Brain microvascular endothelial cell (primary cell): ENCODE measurements at places on chromosomes 6 and 20.

GRCh38 chr20:21125849-21126580, at the start of gene KIZ:
Gene KIZ, plus strand, starts transcription at chr20:21126082. Its CDS starts 34 bp downstream, at chr20:21126116.
- peak; percentile 91 for DNase-seq

DNA sequence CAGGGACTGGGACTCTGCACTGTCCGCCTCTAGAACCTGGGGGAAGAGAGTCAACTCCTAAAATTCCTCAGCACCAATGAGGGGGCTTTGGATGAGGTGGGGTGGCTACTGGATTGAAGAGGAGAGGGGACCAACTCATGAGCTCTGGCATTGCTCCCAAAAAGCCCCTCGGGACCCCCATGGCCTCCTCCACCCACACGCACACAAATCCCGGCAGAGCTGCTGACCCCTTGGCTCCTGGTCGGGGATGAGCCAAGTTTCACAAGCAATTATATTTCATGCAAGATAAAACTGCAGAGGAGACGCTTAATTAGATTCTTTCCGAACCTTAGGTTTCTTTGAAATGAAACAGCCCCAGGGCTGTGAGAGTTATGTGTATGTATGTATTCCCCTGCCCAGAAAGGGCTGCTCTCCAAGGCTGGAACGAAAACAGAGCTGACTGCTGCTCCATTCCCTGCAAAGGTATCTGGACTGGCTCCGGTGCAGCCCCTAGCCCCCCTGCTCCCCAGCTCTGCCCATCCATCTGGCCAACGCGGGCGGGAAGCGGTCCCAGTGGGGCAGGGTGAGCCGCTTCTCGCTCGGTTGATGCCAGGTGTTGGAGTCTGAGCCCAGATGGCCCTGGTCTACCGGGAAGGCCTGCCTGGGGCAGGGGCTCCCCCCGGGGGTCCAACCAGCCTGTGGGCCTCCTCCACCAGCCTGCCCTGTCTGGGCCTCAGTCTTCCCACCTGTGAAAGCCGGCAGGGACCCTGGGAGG, 46.8 kb upstream of the STX16 start:
- no peak for DNase-seq

DNA sequence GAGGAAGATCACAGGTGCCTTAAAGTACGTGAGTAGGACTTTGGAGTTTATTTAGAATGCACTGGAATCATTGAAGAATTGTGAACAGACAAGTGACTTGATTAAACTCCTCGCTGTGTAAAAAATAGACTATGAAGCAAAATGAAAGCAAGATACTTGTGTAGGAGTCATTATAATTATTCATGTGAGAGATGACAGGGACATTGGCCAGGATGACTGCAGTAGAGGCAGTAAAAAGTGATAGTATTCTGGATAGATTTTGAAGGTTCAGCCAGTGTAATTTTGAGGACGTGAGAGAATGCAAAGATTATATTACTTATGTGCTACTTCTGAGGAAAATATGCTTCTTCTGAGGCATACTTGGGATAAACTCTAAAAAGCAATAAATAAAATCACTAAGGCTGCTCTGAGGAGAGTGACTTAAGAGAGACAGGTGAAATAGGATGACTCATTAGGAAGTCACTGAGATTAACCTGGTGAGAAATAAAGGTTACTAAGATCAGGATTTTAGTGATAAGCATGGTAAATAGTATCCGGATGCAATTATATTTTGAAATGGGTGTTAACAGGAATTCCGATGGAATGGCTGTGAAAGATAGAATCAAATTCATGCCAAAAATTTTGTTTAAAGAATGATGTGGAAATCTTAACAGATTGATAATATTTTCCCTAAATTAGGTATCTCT, 202.0 kb downstream of the CENPW start:
- no peak for DNase-seq

DNA sequence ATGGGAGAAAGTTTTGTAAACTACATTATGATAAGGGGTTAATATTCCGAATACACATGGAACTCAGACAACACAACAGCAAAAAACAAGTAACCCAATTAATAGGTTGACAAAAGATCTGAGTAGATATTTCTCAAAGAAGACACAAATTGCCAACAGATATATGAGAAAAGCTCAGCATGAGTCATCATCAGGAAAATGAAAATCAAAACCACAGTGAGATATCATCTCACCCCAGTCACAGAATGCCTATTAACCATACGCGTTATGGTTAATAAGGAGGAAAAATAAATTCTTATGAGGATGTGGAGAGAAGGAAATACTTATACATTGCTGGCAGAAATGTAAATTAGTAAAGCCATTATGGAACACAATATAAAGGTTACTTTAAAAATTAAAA, 695.0 kb downstream of the COL12A1 start:
- peak; percentile 25 for DNase-seq

DNA sequence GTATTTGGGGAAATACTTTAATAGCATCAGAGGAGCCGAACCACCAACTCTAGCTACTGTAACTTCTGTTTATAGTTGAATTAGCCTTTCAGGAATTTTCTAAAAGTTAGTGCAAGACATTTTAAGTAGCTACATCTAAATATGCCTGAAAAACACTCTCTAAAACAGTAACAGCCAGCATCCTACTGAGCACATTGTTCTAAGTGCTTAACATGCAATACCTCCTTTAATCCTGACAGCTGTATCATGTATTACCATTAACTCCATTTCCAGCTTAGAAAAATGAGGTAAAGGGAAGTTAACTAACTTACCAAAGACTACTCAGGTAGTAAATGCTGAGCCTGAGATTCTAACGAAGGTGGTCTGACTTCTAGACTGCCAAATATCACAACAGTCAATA, 120.7 kb downstream of the DST start:
- DNase-seq, result no peak

GRCh38 chr20:56373942-56374341, 15.2 kb downstream of the FAM210B start:
- peak; percentile 91 for DNase-seq

GRCh38 chr6:78589436-78589835, 277.9 kb upstream of the IRAK1BP1 start:
- DNase-seq, result no peak

- DNase-seq, result no peak
Measured at GRCh38 chr6:113733381-113733780, 123.8 kb upstream of the MARCKS start.

DNA sequence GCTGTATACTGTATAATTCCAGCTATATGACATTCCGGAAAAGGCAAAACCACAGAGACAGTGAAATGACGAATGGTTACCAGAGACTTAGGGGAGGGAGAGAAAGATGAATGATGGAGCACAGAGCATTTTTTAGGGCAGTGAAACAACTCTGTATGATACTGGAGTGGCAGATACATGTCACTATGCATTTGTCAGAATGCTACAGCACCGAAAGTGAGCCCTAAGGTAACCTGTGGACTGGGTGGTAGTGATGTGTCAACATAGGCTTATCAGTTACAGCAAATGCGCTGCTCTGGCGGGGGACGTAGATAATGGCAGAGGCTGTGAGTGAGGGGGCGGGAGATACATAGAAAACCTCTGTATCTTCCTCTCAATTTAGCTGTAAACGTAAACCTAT, 201.3 kb upstream of the SSTR4 start:
- DNase-seq, result no peak

- DNase-seq, result no peak
Measured at GRCh38 chr6:36955136-36955535, 598 bp downstream of the PI16 start.

DNA sequence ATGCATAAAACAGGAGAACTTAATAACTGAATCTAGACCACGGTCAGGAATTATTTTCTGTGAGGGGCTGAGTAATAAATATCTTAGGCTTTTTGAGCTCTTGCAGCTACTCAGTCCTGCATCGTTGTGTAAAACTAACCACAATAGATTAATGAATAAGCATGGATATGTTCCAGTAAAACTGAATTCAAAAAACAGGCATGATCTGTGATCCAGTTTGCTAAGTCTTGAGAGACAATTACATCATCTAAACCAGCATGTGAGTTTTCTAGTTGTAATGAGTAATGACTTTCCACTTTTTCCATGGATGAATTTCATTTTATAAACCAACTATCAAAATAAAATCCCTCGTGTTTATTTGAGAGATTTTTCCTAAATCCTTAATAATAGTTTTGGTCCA, 336.8 kb downstream of the RFPL4B start:
- DNase-seq, result peak; percentile 28

GRCh38 chr20:33697129-33697528, 10.9 kb upstream of the E2F1 start:
- DNase-seq, result no peak

GRCh38 chr6:37952027-37952426, 132.5 kb downstream of the ZFAND3 start:
- DNase-seq, result no peak

DNA sequence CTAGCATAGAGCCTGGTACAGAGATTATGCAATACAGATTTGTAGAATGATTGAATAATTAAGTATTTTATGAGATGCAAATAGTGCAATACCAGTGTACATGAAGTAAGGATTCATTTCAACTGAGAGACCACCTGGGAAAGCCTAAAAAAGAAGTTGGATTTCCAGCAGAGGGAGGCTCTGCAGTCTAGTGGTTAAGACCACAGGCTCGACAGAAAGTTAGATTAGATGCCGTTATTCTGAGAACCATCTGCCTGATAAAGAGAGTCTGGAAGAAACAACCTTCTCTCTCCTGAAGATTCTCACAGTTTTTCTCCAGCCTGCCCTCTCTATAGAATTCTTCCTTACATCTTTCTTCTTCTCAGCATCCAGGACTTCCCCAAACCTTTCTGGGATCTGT, 13.6 kb upstream of the TNFRSF21 start:
- DNase-seq, result no peak

GRCh38 chr6:109285366-109285765, 96.9 kb downstream of the CD164 start:
- no peak for DNase-seq

DNA sequence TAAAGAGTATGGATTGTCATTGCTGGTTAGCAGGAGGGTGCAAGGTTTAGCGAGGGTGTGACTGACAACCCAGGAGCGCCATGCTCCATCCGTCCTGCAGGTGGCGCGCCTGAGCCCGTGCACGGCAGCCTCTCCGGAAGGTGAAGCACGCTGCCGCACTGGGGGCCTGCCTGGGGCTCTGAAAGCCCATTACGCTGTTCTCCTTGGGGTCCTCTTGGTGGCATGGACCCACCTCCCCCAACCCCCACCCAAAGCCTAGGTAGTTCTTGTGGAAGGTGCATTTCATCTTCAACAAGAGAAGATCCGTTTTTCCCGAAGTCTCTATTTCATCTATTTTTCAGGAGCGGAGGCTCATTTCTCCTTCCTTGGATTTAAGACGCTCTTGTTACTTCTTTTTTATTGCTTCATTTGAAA, 197.4 kb upstream of the KCNG1 start:
- DNase-seq, result no peak

DNA sequence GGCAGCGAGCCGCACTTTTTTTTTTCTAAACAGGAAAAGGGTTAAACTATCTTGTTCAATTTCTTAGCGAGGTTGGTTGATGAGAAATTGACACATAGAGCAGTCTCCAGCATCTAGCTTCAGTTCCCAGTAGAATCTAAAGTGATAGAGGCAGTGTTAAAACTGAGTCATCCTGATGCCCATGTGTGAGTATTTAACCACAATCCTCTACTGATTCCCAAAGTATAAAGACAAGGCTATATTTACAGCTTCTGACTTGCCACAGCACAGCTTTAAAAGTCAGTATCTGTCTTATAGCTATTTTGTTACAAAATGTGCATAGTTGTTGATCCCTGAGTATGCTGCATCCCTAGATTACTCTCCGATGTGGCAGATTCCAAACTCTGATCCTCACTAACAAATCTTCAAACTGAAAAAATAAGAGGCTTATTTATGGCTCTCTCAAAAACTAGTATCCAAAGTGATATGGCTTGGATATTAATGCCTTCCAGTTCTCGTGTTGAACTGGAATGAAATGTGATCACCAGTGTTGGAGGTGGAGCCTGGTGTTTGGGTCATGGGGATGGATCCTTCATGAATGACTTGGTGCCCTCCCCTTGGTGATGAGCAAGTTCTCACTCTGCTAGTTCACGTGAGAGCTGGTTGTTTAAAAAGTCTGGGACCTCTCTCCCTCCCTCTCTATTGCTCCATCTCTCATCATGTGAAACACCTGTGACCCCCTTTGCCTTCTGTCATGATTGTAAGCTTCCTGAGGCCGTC, 13.1 kb upstream of the POPDC3 start:
- no peak for DNase-seq

DNA sequence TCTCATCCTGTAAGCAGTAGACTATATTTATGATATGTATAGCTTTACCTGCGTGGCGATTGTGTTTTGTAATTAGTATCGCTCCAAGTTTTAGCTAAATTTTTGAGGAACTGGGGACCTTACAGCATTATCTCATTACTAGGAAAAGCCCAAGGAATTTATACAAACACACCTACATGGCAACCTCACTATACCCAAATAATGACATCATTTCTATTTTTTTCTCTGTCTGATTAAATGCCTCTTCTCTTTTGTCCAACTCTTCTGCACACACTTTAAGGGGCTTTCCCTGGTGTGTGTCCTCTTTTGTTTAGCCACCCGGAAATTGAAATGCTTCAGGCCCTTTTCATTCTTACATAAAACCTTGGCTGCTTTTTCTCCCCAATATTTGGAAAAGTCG, 82.9 kb upstream of the EXOC2 start:
- DNase-seq, result no peak

DNA sequence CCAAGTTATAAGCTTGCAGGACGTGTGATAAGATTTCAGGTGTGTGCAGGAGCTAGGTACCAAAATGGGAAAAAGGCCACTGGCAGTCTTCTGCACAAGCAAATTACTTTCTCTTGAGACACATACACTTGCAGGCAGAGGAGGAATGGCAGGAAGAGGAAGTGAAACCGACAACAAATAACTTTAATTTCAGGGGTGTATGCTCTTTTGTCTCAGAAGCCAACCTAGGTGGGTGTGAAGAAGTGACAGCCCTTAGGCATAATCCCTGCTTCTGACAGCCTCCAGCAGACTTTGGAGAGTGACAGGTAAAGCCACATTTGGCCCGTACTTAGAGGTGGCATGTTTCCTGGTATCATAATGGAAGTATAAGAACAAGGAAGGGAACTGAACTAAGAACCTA, 118.8 kb upstream of the TRAF3IP2 start:
- DNase-seq, result no peak

DNA sequence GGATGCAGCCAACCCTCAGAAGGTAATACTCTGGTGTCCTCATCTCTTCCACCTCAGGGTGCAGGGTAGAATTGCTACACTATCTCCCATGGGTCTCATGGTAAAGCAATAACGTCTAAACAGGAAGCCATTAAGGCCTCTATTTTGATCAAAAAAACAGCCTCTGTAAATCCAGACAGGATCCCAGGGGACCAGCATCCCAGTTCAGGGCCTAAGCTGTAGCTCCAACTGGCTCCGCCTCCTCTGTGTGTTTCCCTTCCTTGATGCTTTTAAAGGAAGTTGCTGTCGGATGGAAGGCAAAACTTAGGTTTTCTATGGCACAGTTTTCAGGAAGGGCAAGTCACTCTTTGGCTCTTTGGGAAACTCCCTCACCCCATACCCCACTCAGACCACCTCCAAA, 222.0 kb downstream of the MAFB start:
- no peak for DNase-seq
